ENCODE measurements at places on chromosomes 2 and 18.

DNA sequence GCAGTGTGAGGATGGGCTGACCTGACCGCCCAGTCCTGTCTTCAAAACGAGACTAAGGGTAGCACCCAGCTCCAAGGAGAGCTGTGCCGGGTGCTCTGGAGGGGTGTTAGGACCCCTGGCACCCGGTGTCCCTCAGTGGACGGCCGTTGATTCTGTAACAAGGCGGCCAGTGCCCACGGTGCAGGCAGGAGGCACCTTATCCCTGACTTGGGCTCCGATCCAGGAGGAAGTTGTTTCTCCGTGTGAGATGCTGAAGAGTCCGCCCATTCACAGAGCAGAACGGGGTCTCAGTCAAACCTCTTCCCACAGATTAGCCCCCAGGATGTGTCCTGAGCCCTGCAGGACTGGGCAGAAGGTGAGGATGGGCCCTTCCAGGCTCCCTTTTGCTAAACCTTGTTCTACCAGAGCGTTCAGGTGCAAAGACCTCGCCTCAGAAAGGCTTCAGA, 123.0 kb downstream of the NFATC1 start:
- no peak overlapping the region for H3K4me3 ChIP-seq
- DNase-seq = peak; percentile 82
- H3K36me3 ChIP-seq = no peaks in the 10 kb centered on the region
- H3K27me3 ChIP-seq = no peaks in the 10 kb centered on the region
- peaks cover 6% of the 10 kb centered on the region for H3K4me1 ChIP-seq

GRCh38 chr2:26938399-26939118, 31.9 kb upstream of the MAPRE3 start:
- H3K4me1 ChIP-seq = no peaks in the 10 kb centered on the region
- H3K27me3 ChIP-seq = no peaks in the 10 kb centered on the region
- no peak for DNase-seq
- H3K36me3 ChIP-seq = no peaks in the 10 kb centered on the region

GRCh38 chr2:57908736-57909161, 137.9 kb upstream of the VRK2 start:
- no peaks in the 10 kb centered on the region for H3K36me3 ChIP-seq
- H3K4me3 ChIP-seq = no peak overlapping the region
- no peak for DNase-seq

DNA sequence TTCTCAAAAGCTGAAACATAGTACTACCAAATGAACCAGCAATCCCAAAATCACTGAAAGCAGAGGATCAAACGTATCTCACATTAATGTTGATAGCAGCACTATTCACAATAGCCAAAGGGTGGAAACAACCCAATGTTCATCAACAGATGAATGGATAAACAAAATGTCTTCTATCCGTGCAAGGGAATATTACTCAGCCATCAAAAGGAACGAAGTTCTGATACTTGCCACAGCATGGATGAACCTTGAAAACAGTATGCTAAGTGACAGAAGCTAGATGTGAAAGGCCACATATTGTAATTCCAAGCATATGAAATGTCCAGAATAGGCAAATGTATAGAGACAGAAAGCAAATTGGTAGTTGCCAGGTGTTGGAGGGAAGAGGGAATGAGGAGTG, 57.0 kb upstream of the CHMP1B start:
- no peak overlapping the region for H3K4me3 ChIP-seq
- H3K4me1 ChIP-seq = no peaks in the 10 kb centered on the region
- no peaks in the 10 kb centered on the region for H3K36me3 ChIP-seq
- no peak for DNase-seq

- no peaks in the 10 kb centered on the region for H3K27me3 ChIP-seq
- no peaks in the 10 kb centered on the region for H3K4me1 ChIP-seq
- no peak for DNase-seq
- no peak overlapping the region for H3K4me3 ChIP-seq
- H3K27ac ChIP-seq = no peak overlapping the region
- no peaks in the 10 kb centered on the region for H3K36me3 ChIP-seq
Observed at GRCh38 chr2:22487541-22487940, 897.4 kb upstream of the KLHL29 start.

- H3K27me3 ChIP-seq = no peaks in the 10 kb centered on the region
- no peaks in the 10 kb centered on the region for H3K36me3 ChIP-seq
- H3K4me3 ChIP-seq = no peak overlapping the region
Observed at GRCh38 chr2:140882671-140883620, 1247.9 kb downstream of the LRP1B start.

- no peak for DNase-seq
- no peaks in the 10 kb centered on the region for H3K27me3 ChIP-seq
- no peak overlapping the region for H3K4me3 ChIP-seq
- no peak overlapping the region for H3K27ac ChIP-seq
Observed at GRCh38 chr2:45053966-45054365, 44.7 kb upstream of the SIX2 start.

- no peak overlapping the region for H3K4me3 ChIP-seq
- no peaks in the 10 kb centered on the region for H3K27me3 ChIP-seq
- H3K4me1 ChIP-seq = no peaks in the 10 kb centered on the region
- no peaks in the 10 kb centered on the region for H3K36me3 ChIP-seq
- no peak overlapping the region for H3K27ac ChIP-seq
- DNase-seq = no peak
Observed at GRCh38 chr2:28423856-28424605, 31.4 kb downstream of the FOSL2 start.

- H3K36me3 ChIP-seq = no peaks in the 10 kb centered on the region
- no peaks in the 10 kb centered on the region for H3K27me3 ChIP-seq
- peaks cover 77% of the 10 kb centered on the region for H3K4me1 ChIP-seq
- H3K4me3 ChIP-seq = peak overlapping the region; percentile 32
Observed at GRCh38 chr2:85410584-85411404, 628 bp upstream of the CAPG start.

DNA sequence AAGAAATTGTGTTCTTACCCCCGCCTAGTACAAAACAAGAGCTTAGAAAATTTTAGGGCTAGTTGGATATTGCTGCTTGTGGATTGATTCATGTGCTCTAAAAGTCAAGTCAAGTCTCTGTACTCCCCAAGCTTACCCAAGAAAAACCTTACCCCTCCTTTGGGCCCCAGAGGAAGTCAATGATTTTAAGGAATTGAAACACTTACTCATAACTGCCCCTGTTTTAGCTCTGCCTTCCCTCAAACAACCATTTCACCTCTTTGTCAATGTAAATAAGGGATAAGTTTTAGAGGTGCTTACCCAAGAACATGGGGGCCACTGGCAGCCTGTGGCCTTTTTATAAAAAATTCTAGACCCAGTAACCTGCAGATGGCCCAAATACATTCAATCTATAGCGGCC, 136.6 kb upstream of the RMP24 start:
- H3K27ac ChIP-seq = no peak overlapping the region
- H3K4me3 ChIP-seq = no peak overlapping the region
- no peaks in the 10 kb centered on the region for H3K27me3 ChIP-seq
- H3K4me1 ChIP-seq = no peaks in the 10 kb centered on the region
- H3K36me3 ChIP-seq = no peaks in the 10 kb centered on the region

DNA sequence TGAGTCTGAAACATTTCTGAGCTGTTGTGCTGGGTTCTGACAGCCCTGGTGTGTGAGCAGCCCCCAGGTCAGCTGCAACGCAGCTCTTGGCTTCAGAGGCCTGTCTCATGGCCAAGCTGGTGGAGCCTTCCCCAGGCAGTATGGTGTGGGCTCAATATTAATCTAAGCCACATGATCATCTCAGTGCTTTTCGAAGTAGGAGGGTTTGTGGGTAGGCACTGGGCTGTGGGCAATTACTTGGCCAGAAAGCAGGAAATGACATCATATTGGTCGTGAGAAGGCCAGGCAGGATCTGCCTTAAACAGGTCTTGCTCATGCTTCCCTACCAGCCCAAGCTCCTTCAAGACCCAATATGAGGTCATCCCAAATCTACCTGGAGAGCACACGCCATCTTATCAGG, 26.9 kb downstream of the LOXHD1 start:
- H3K4me1 ChIP-seq = no peaks in the 10 kb centered on the region
- H3K27ac ChIP-seq = no peak overlapping the region
- H3K36me3 ChIP-seq = no peaks in the 10 kb centered on the region
- no peak overlapping the region for H3K4me3 ChIP-seq
- no peak for DNase-seq
- H3K27me3 ChIP-seq = no peaks in the 10 kb centered on the region

GRCh38 chr2:48032765-48033164, 126.5 kb upstream of the FBXO11 start:
- H3K4me3 ChIP-seq = no peak overlapping the region
- H3K27ac ChIP-seq = no peak overlapping the region
- H3K4me1 ChIP-seq = no peaks in the 10 kb centered on the region
- no peaks in the 10 kb centered on the region for H3K36me3 ChIP-seq

- no peaks in the 10 kb centered on the region for H3K27me3 ChIP-seq
- peaks cover 25% of the 10 kb centered on the region for H3K4me1 ChIP-seq
- H3K36me3 ChIP-seq = no peaks in the 10 kb centered on the region
- no peak overlapping the region for H3K27ac ChIP-seq
- no peak overlapping the region for H3K4me3 ChIP-seq
Observed at GRCh38 chr2:160050147-160050546, 12.3 kb downstream of the PLA2R1 start.

- no peak overlapping the region for H3K27ac ChIP-seq
- H3K4me1 ChIP-seq = peaks cover 14% of the 10 kb centered on the region
- no peaks in the 10 kb centered on the region for H3K36me3 ChIP-seq
Observed at GRCh38 chr18:50311650-50312049, 24.2 kb upstream of the CXXC1 start.

GRCh38 chr18:28735731-28736130, 558.8 kb upstream of the CDH2 start:
- no peak for DNase-seq
- no peaks in the 10 kb centered on the region for H3K36me3 ChIP-seq
- peak overlapping the region; percentile 33 for H3K27ac ChIP-seq
- H3K4me3 ChIP-seq = no peak overlapping the region
- H3K27me3 ChIP-seq = no peaks in the 10 kb centered on the region

- no peak overlapping the region for H3K27ac ChIP-seq
- no peak overlapping the region for H3K4me3 ChIP-seq
- peak; percentile 76 for DNase-seq
Observed at GRCh38 chr2:128784626-128785306, 466.1 kb upstream of the HS6ST1 start.

DNA sequence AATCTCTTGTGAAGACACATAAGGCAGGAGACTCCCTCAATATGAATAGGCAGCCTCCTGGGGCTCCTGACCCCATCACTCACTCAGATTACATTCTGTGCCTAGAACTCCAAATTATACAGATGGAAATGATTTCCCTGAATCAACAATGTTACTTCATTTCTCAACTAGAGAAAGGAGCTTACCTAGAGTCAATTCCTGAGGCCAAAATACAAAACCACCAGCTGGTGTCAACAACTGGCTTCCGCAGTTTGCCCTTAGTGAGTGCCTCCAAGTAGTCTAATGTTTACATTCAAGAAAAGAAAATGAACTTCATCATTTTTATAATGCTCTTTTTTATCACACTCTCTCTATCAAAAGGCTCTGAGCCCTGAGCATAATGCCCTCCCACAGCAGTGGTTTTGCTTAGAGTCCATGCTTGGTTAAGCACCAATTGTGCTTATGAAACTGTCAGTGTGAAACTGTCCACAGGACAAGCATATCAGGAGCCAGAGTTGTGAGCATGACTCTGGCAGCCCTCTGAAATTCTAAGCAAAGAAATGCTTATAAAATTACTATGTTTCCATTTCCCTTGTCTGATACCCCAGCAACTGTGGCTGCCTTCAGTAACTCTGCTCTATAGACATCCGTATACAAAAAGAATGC, 305.7 kb upstream of the PKDCC start:
- no peaks in the 10 kb centered on the region for H3K27me3 ChIP-seq
- DNase-seq = no peak
- H3K36me3 ChIP-seq = no peaks in the 10 kb centered on the region

DNA sequence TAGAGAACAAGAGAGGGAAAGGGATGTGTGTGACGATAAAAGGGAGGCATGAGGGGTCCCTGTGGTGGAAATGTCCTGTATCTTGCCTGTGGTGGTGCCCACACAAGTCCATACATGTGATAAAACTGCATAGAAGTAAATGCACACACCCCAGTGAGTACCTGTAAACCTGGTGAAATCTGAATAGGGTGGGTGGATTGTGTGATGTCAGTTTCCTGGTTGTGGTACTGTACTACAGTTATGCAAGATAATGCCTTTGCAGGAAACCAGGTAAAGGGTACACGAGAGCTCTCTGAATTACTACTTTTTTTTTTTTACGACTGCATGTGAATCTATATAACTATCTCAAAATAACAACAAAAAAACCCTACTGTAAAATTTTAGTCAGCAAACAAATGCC, 22.1 kb downstream of the SERPINE2 start:
- no peak for DNase-seq
- H3K27me3 ChIP-seq = no peaks in the 10 kb centered on the region
- H3K4me3 ChIP-seq = no peak overlapping the region
- H3K36me3 ChIP-seq = no peaks in the 10 kb centered on the region
- H3K27ac ChIP-seq = no peak overlapping the region

- peak; percentile 82 for DNase-seq
- H3K27ac ChIP-seq = no peak overlapping the region
- no peaks in the 10 kb centered on the region for H3K4me1 ChIP-seq
- no peaks in the 10 kb centered on the region for H3K36me3 ChIP-seq
- no peaks in the 10 kb centered on the region for H3K27me3 ChIP-seq
Observed at GRCh38 chr18:80159713-80160636, 50.9 kb downstream of the ADNP2 start.

DNA sequence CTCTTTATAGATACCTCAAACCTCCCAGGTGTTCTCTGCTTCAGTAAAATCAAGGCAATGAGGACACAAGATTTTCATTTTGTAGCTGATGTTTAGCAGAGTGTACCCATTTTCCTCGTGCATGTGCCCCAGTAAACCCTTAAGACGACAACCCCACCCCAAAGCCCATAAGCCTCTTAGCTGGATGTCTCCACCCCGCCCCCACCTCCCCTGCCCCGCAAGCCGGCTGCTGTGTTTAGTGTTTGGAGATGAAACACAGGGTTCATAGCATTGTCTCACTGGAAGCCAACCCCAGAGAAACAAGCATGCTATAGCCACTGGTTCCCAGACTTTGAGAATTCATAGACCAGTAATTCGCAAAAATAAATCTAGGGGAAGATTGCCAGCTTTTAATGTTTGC, 5.8 kb upstream of the SAG start:
- H3K27me3 ChIP-seq = no peaks in the 10 kb centered on the region
- H3K4me3 ChIP-seq = no peak overlapping the region
- H3K36me3 ChIP-seq = no peaks in the 10 kb centered on the region

- no peaks in the 10 kb centered on the region for H3K27me3 ChIP-seq
- no peaks in the 10 kb centered on the region for H3K36me3 ChIP-seq
- H3K4me1 ChIP-seq = no peaks in the 10 kb centered on the region
- no peak for DNase-seq
- H3K27ac ChIP-seq = no peak overlapping the region
Observed at GRCh38 chr2:47129191-47129706, 25.9 kb downstream of the STPG4 start.

GRCh38 chr2:231168460-231169139, 29.8 kb upstream of the ARMC9 start:
- no peak for DNase-seq
- no peaks in the 10 kb centered on the region for H3K27me3 ChIP-seq
- peaks cover 12% of the 10 kb centered on the region for H3K4me1 ChIP-seq
- H3K4me3 ChIP-seq = no peak overlapping the region
- no peaks in the 10 kb centered on the region for H3K36me3 ChIP-seq

All from vagina (tissue), 2 donors.